ENCODE measurements at places on chromosomes 7 and 10.

DNA sequence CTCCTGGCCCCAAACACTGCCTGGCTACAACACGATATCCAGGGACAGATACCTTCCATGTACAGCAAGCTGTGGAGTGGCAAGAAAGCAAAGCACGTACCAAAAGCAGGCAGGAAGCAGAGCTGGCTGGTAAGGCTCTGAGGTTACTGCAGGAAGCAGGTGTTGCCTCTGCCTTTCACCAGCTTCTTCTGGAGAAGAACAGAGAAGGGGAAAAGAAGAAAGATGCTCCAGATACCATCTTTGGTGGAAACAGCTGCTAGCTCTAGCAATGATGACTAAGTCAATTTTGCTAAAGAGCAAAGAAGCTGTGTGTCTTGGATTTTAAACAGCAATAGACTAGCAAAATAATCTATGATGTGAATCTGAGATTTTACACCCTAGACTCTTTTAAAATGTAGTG lies 34.9 kb upstream of the PRSS1 start:
- no peak for DNase-seq

DNA sequence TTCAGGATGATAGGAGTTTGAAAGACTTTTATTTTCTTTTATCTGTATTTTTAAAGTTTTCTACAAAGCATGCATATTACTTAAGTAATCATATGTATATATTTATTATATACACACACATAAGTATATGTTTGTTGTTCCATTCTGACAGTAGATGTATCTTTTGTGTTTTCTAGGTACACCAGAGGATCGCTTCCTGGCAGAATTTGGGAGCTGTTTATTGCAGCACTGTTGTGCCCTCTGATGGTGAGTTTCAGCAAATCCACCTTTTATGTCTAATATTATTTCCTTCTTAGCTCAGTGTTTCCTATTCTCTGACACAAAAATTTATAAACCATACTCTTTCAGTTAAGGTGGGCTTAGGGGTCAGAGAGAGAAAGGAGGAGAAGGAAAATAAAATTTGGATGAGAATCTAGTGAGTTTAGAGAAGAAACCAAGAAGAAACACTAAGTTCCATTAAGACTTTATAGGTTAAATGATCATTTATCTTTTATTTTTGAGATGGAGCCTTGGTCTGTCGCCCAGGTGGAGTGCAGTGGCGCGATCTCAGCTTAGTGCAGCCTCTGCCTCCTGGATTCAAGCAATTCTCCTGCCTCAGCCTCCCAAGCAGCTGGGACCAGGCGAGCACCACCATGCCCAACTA lies 59.2 kb upstream of the OIT3 start:
- peak; percentile 37 for DNase-seq

GRCh38 chr10:48227213-48227612 lies 47.3 kb downstream of the FRMPD2 start:
- DNase-seq: no peak

DNA sequence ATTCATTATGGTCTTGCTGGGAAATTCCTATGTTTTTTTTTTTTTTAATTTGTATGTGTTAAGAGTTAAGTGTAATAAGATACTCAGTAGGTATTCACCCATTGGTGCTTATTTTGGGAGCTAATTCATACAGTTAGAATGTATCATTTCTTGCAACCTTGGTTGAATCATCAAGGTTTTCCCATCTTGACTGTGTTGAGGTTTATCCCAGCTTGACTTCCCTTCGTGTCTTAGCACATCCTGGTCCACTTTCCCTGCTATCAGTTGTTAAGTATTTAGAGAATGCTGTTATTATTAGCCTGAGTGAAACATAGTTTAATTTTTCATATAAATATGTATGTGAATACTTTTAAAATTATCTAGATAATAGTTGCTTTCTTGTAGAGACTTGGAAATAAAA lies 20.8 kb downstream of the RALA start:
- DNase-seq: no peak

- DNase-seq: no peak
Measured at GRCh38 chr10:2929480-2930258, 137.7 kb upstream of the PFKP start.

Data from NCI-H2227 treated with DMSO at 0.1 percent for 48 hours (cell line).